ENCODE measurements at places on chromosomes 2 and 18.

DNA sequence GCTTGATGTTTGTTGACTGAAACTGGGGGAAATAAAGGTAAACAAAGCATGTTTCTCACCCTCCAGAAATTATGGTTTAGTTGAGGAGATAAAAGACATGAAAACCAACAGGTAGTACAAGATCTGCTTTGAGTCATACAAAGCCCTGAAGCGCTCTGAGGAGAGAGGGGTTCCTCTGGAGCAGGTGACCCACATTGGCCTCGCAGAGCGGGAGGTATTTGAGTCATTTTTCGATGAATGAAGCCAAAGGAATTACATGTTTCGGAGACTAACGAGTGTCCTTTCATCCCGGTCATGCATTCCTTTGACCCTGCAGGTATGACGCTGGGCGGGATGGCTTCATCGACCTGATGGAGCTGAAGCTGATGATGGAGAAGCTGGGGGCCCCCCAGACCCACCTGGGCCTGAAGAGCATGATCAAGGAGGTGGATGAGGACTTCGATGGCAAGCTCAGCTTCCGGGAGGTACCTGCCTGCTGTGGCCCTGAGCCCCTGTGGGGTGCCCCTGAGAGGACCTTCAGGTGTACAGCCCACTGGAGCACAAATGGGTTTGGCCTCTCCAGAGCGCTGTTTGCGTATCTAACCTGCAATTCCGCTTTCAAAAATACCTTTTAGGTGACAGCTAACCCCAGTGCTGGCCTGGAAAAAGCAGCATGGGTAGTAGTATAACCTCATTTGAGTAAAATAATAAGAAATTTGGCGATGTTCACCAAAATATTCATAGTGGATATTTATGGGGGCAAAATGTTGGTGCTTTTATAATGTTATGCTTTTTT is 29.3 kb downstream of the EFHD1 start:
- DNase-seq = no peak

- no peak for DNase-seq
Measured at GRCh38 chr2:66186537-66186936, 248.4 kb upstream of the MEIS1 start.

DNA sequence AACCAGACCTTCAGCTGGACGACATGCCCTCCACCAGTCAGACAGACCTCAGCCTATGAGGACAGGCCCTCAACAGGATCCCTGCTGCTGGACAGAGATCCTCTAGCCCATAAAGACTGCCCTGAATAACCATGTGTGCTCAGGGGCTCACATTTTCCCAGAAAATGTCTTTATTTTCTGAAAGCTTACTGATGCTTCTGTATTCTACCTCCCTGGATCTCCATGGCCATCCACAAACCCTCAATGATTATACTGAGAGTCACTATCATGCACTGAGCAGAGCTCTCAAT is 1.8 kb upstream of the PTPN18 start:
- DNase-seq = no peak

DNA sequence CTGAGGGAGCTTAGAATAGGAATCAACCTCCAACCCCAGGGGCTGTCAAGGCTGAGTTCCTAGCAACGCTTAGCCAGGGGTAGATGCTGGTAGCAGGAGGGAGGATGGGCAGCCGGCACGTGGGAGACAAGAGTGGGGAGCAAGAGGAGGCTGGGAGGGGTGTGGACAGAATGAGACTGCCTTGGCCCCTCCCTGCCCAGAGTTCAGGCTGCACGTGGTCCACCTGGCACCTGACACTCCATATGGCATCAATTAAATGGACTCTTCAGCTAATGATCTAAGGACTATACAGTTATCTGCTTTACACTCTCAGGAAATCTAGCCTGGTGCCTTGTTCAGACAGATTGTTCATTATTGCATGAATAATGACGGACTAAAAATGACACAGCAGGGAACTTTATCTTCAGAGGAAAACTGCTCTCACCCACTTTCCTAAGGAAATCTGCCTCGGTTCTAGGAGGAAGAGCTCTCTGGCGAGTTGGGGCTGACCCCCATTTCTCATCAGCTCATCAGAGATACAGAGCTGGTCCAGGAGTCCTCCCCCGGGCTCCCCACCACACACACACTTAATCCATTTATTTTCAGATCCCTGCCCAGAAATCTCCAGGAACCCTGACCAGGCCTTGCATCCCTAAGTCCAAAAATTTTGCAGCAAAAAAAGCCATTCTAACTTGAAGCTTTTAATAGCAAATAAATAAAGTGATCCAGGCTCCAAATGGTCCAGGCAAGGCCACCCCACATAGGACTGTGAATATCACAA is 102.1 kb upstream of the CDC42EP3 start:
- DNase-seq = no peak

DNA sequence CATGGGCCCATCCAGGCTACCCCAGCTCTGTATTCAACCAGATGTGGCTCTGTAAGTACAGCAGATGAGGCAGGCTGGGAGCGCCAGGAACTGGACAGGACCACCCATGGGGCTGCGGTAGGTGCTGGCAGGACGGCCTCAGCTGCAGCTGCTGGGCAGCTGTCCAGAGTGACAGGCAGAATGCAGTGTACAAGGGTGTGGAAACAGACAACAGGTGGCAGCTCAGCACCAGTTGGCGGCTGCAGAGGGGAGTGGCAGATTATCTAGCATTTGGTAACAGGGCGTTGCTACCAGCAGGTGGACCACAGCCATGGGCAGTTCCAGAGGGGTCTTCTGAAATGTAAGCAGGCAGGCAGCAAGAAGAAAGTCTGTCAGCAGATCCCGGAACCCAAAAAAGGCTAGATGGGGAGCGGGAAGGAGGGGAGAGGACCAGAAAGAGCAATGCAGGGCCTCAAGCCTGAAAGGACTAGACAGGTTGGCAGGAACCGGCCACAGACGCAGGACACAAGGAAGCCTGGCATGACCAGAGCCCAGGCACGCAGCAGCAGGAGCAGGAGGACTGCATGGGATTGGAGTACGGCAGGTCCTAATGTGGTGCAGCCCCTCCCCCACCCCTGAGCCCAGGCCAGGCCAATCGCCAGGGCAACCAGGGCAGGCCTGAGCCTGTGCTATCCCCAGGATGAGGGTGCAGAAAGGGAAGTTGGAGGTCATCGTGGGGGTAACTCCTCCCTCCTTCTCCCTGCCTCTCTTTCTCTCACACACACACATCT is 24.7 kb downstream of the PKDCC start:
- DNase-seq = no peak

GRCh38 chr2:173221937-173222594 is 132.6 kb upstream of the CDCA7 start:
- no peak for DNase-seq

DNA sequence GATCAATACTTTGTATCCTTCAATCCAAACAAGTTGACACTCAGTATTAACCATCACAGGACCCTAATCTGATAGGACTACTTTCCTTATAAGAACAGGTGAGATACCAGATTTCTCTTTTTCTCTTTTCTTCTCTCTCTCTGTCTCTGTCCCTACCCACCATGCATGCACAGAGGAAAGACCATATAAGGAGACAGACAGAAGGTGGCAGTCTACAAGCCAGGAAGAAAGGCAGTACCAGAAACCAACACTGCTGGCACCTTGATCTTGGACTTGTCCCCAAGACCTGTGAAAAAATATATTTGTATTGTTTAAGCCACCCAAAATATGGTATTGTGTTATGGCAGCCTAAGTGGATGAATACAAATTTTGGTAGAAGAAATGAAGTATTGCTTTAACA is 156.2 kb upstream of the KCNH7 start:
- DNase-seq = no peak

DNA sequence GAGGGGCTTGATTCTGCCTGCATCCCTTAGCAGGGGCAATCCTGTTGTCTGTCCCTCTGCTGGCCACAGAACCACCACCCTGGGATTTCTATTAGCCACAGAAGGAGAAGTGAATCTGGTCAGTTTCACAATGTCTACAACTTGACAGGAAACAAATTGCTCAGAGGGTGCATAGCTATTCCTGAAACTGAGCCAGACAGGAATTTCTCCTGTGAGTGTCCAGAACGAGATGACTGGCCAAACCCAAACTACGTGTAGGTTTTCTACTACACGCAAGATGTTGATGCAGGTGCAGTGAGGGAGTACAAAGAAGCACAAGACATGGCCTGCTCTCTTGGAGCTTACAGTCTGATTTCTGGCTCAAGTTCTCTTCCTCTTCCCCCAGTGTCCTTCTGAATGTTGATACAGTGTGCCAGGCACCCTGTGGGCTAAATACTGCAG is 201.9 kb downstream of the CLIP4 start:
- DNase-seq = peak; percentile 51

DNA sequence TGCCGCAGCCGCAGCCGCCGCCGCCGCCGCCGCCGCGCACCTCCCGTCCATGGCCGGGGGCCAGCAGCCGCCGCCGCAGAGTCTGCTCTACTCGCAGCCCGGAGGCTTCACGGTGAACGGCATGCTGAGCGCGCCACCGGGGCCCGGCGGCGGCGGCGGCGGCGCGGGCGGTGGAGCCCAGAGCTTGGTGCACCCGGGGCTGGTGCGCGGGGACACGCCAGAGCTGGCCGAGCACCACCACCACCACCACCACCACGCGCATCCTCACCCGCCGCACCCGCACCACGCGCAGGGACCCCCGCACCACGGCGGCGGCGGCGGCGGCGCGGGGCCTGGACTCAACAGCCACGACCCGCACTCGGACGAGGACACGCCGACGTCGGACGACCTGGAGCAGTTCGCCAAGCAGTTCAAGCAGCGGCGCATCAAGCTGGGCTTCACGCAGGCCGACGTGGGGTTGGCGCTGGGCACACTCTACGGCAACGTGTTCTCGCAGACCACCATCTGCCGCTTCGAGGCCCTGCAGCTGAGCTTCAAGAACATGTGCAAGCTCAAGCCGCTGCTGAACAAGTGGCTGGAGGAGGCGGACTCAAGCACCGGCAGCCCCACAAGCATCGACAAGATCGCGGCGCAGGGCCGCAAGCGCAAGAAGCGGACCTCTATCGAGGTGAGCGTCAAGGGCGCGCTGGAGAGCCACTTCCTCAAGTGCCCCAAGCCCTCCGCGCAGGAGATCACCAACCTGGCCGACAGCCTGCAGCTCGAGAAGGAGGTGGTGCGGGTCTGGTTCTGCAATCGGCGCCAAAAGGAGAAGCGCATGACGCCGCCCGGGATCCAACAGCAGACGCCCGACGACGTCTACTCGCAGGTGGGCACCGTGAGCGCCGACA is 2.4 kb downstream of the POU3F3 start:
- DNase-seq = no peak

GRCh38 chr2:235066490-235066889 is 114.7 kb downstream of the SH3BP4 start:
- no peak for DNase-seq

DNA sequence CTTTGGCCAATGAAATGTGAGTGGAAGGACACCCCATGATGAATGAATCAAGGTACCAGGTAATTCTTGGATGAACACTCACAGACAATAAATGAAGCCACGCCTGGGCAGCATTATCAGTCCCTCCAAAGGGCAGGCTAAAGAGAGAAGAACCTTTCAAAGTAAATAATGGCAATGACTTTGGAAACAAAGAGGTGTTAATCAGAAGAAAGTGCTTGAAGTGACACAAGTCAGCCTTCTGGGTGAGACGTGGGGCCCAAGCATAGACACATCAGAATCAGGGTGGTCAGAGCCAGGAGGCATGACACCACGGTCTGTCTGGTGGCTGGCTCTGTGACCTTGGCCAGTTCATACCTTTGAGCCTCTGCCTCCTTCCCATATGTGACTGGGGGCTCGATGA is 103.3 kb downstream of the POLR1A start:
- DNase-seq = no peak

DNA sequence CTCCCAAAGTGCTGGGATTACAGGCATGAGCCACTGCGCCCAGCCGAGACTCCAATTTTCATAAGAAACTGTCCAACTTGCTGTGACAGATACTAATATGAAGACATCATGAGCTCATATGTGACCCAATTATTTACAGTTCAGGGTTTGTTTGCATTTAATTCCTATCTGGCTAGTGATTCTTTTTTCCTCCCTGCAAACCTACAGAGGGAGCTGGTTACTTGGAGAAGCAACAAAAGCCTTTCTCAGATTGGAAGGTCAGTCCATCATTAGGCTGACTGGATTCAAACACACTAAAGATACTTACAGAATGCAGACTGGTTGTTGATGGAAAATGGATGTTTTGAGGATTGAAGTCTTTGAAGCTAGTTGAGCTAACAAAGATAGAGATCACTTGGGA is 176.4 kb downstream of the ANKRD44 start:
- DNase-seq = no peak

DNA sequence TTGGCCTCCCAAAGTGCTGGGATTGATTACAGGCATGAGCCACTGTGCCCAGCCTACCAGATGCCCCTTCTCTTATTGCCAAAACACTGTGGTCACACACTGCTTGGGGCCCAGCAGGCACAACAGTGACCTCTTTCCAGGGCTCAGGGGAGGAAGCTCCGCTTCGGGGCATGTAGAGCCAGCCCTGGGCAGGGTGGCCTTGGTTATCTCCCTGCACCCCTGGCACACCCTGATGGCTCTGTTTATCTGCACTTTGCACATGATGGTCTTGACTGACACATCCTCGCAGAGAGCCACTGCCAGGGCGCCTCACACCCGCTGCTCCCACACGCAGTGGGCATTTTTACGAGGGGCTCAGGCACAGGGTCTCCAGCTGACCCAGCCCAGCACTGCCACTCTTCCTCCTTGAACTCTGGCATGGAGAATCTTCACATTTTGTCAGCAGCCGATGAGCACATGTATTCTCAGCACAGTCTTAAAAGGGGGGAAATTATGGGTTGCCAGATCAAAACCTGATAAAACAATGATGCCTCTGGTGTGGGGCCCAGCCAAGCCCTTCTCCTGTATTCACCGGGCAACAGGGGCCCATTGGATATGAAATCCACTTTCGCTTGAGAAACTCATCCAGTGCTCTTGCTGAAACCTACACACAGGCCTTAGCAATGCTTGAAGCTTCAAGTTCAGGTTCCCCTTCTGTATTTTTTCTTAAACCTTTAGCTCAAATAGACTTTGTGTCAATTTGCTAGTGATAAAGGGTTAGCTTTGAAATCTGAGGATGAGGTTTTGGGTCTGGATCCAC is 5.9 kb downstream of the GYPC start:
- DNase-seq = no peak

- DNase-seq = no peak
Measured at GRCh38 chr18:13398631-13399030, 180.1 kb downstream of the LDLRAD4 start.

GRCh38 chr2:180722551-180723239 is 257.7 kb upstream of the UBE2E3 start:
- DNase-seq = no peak

- DNase-seq = no peak
Measured at GRCh38 chr2:62447411-62447810, 58.6 kb downstream of the TMEM17 start.

- no peak for DNase-seq
Measured at GRCh38 chr2:79630060-79630459, 117.2 kb downstream of the CTNNA2 start.
